ENCODE measurements at places on chromosomes 2 and 18.

DNA sequence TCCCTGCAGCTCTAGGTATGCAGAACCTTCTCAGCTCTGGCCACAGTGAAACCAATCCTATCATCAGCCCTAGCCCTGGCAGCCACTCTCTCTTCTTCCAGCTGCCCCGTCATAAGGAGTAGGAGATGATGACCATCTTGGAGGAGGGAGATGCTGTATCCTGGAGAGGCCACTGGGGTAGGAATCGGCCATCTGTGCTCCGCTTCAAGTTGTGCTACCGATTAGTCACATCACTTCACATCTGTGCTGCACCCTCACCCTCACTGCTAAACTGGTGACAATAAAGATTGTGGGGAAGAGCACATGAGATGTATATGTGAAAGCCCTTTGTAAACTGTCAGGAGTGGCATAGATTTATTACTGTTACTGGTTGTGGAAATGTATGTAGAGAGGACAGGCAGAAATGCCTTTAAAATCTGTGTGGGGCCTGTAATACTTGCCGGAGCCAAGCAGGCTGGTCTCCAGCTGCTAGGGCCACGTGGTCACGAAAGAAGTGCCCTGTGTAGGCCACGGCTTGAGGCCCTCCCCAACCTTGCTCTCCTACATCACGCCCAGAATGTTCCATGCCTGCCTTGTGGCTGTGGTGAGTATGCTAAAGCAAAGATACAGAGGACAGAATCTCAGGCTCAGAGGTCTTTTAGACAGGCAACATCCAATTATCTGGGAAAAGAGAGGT lies 236.8 kb downstream of the CLIP4 start:
- DNase-seq = no peak

DNA sequence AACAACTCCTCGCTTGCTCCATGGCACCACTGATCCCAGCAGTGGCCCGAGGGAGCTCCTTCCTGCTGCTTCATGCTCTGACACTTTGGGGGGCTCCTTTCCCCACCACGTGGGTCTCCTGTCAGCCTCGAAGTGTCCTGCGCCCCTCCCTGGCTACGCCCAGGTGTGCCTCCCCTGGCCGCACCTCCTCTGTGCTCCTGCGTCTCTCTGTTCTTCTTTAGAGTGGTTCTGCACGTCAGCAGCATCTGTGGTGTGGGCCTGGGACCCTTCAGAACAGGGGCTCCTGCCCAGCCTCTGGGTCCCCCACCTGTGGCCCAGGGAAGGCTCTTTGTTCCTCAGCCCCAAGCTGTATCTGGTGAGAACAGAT lies 26.7 kb upstream of the NTSR2 start:
- no peak for DNase-seq

DNA sequence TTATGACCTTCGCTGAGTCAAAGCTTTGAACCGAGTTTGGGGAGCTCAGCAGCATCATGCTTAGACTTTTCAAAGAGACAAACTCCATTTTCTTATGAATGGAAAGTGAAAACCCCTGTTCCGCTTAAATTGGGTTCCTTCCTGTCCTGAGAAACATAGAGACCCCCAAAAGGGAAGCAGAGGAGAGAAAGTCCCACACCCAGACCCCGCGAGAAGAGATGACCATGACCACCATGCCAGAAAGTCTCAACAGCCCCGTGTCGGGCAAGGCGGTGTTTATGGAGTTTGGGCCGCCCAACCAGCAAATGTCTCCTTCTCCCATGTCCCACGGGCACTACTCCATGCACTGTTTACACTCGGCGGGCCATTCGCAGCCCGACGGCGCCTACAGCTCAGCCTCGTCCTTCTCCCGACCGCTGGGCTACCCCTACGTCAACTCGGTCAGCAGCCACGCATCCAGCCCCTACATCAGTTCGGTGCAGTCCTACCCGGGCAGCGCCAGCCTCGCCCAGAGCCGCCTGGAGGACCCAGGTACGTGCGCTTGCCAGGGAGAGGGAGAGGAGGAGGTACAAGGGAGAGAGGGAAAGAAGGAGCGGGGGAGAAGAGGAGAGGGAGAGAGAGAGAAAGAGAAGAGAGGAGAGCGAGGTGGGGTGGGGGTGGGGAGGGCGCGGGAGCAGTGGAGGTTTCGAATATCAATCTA lies at the start of gene DLX1:
DLX1 (plus strand) TSS at position 48 of the 700 bp plus-strand sequence; CDS start at position 219, 171 bp downstream.
- no peak for DNase-seq

DNA sequence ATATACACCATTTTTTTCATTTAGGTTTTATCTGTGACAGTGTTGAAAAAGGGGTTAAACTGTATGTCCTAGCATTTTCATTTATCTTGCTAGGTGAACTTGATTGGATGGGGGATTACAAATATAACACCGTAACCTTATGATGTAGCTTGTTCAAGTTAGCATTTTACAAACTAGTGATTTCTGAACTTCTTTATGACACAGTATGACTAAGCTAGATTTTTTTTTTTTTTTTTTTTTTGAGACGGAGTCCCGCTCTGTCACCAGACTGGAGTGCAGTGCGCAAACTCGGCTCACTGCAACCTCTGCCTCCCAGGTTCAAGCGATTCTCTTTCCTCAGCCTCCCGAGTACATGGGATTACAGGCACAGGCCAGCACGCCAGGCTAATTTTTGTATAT lies 47.1 kb downstream of the KCMF1 start:
- DNase-seq = no peak

- no peak for DNase-seq
These were observed 197.0 kb downstream of the UBE2E3 start for GRCh38 chr2:181177376-181177775.

DNA sequence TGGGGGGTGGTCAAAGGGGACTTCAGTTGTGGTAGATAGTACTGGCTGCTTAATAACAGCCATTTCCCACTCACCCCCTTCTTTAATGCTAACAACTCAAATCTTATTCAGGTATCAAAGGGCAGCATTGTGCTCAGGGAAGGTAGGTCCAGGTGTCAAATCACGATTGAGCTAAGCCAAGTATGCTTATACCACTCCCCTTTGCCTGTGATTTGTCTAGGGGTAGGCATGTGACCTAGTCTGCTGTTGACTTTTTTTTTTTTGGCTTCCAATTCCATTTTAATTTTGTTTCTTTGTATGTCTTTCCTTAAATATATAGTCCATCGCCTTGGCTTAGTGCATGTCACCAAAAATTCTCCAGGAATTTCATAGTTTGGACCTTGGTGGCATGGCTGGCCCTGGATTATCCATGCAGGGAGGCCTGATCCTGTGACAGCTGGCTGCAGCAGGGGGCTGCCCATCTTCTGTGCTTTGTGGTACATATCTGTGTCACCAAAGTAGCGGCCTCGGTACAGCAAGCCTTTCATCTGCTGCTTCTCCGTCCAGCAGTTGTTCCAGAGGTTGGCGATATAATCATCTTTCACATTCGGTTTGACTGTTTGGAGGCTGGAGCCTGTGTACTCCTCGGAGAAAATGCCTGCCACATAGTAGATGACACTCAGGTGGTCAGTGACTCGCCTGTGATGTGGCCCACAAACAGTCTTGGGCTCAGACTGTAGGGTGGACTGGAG lies 68.1 kb upstream of the SPRED2 start:
- DNase-seq = no peak

- DNase-seq = no peak
These were observed 8.8 kb downstream of the IWS1 start for GRCh38 chr2:127517465-127517864.

- no peak for DNase-seq
These were observed 673.2 kb downstream of the TMEM182 start for GRCh38 chr2:103435010-103435409.

DNA sequence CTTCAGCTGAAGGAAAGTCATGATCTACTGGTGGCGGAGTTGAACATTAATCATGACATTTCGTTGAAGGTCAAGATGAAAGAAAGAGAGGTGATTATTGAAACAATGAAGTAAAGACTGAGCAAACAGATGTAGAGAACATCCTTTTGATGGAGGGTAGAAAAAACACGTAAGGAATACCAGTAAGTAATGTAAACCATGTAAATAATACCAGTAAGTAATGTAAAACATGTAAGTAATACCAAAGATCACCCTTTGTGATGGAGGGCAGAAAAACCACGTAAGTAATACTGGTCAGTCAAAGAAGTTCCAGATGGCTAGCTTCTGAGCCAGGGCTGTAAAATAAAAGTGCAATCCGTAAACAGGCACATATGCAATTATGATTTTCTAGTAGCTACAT lies 1387.7 kb downstream of the SUCLG1 start:
- no peak for DNase-seq

GRCh38 chr2:221370076-221370856 lies 201.8 kb downstream of the EPHA4 start:
- no peak for DNase-seq

DNA sequence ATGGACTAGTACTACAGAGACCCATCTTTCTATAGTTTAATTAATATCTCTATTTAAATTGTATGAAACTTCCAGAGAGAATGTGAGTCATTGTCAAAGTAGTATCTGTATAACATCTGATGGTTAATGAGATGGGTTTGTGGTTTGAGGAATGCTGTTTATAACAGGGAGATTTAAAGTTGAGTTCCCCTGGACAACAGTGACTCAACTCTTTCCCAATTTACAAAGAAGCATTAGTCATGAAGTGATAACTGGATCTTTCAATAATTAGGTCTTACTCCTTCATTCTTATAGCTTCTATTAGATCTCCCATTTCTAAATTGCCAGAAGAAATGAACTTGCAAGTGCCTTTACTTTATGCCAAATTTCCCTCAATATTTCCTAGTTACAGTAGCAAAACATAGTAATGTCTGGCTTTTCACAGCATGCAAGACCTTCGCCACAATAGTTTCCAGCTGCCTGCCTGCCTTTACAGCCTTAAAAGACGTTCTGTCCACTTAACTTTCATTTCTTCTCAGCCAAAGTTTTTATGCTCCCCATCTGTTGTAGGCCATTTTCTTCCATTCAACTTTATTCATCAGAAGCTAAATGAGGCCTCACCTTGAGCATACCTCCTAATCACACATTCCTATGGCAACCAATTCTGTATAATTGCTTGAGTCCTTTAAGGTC lies 47.7 kb upstream of the WDR75 start:
- DNase-seq = peak; percentile 92

- no peak for DNase-seq
These were observed 23.2 kb downstream of the MEMO1 start for GRCh38 chr2:31987454-31988220.

GRCh38 chr18:58335821-58336220 lies 291.8 kb downstream of the NEDD4L start:
- DNase-seq = no peak

GRCh38 chr2:136250131-136250530 lies 132.2 kb upstream of the CXCR4 start:
- no peak for DNase-seq

- DNase-seq = no peak
These were observed 55.5 kb downstream of the DYNC1I2 start for GRCh38 chr2:171742760-171743159.
